CD4-positive, alpha-beta T cell treated with Interleukin-17A for 1 hour (primary cell): ENCODE measurements at places on chromosomes 2 and 18.

- no peak for DNase-seq
Measured at GRCh38 chr18:39448942-39449341, 1883.3 kb upstream of the CELF4 start.

DNA sequence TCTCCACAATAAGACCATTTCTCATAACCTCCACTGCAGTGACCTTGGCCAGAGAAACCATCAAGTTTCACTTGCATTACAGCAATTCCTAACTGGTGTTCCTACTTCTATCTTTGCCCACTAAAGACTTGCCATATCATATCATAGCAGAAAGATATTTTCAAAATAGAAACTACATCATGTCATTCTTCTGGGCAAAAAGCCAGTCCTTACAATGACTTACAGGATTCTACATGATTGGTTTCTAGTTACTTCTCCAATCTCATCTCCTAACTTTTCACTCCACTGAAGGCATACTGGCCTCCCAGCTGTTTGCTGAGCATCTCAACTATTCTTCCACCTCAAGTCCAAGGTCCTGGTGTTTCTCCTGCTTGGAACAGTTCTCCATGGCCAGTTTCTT, 151.4 kb downstream of the HNMT start:
- no peak for DNase-seq

- DNase-seq, result no peak
Measured at GRCh38 chr2:129721846-129722245, 257.6 kb upstream of the RAB6C start.

DNA sequence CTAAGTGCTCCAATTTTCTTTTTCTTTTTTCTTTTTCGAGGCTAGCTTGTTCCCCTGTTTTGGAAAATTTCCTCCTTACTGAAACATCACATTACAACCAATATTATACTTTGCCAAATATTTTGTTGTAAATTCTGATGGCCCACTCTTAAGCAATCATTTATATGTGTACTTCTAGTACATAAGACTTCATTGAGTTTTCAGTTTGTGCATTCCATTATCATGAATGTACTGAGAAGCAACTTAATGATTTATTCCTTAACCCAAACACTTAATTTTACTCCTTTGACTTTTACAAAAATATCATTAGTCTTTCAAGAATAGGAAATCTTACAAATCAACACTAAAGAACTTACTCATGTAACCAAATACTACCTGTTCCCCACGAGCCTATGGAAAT, 242.4 kb downstream of the ARHGAP15 start:
- DNase-seq, result no peak

GRCh38 chr2:231542136-231542535, 11.9 kb upstream of the NMUR1 start:
- no peak for DNase-seq

- DNase-seq, result no peak
Measured at GRCh38 chr2:119212139-119212800, 11.4 kb upstream of the STEAP3 start.

DNA sequence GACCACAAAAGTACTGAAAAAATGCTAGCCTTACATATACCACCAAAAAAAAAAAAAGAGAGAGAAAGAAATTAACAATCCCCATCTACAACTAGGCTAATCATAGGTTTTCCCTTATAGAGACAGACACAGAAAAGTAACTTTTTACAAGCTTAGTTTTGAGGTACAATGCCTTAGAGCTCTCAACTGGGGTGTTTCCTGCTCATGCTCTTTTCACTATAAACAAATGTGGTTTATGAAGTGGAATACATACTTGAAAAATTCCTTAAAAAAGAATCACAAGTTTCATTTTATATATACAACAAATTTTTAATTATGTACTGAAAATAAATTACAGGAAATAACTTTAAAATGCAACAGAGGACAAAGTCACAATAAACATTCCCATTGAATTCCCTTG, 82.5 kb downstream of the ATL2 start:
- DNase-seq, result no peak

DNA sequence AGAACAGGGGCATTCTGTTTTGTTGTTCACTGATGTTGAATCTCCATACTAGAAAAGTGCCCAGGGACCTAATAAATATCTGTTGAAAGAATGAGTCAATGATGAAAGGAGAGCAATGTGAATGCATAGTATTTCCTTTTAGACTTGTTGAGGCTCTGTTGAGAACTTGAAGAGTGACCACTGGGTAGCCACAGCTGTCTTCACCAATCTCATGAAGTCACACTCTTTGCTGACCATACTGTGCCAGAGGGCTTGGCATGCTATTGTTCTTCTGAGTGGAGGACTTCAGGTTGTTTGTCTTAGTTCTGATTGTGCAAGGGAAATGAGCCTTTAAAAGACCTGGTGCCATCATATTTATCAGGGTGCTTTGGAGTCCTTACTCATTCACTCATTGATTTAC, 41.6 kb upstream of the NT5C1B start:
- no peak for DNase-seq
